ENCODE measurements at places on chromosomes 4 and X. TPM values are rescaled to one million over a fixed set of nuclear protein-coding genes. Genes with fewer than 3 reads are reported as not detected.

- DNase-seq: peak; percentile 7
Measured at GRCh38 chr4:86891762-86892635, at the start of gene C4orf36. Gene C4orf36 (minus strand): TSS chr4:86892422. CDS start chr4:86891520, 902 bp downstream.

DNA sequence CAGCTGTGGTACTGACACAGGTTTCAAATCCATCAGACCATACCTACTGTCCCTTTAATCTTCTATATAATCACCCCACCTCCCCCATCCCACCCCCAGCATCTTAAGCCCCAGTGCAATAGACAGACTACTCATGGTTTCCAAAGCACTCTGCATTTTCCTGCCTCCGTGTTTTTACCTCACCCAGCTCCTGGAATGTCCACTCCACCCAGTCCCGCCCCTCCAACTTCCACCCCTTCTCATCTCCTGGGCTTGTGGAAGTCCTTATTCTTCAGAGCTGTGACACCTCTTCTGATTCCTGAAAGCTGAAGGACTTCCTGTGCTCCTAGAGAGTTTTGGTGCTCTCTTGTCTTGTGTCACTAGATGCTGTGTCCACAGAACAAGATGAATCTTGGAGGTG, 94.3 kb downstream of the EFNB1 start:
- DNase-seq: no peak

GRCh38 chr4:122781486-122781885, 45.1 kb upstream of the FGF2 start:
- no peak for DNase-seq

- DNase-seq: no peak
Measured at GRCh38 chr4:32349026-32349425, 1628.9 kb downstream of the PCDH7 start.

DNA sequence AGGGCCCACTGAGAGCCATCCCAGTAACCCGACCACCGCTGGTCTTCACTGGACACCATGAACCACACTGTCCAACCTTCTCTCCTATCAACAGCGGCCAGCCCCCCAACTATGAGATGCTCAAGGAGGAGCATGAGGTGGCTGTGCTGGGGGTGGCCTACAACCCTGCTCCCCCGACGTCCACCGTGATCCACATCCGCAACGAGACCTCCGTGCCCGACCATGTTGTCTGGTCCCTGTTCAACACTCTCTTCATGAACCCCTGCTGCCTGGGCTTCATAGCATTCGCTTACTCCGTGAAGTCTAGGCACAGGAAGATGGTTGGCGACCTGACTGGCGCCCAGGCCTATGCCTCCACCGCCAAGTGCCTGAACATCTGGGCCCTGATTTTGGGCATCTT, 423.8 kb upstream of the EPHA5 start:
- no peak for DNase-seq

GRCh38 chr4:66294638-66295037, 624.3 kb upstream of the EPHA5 start:
- no peak for DNase-seq

DNA sequence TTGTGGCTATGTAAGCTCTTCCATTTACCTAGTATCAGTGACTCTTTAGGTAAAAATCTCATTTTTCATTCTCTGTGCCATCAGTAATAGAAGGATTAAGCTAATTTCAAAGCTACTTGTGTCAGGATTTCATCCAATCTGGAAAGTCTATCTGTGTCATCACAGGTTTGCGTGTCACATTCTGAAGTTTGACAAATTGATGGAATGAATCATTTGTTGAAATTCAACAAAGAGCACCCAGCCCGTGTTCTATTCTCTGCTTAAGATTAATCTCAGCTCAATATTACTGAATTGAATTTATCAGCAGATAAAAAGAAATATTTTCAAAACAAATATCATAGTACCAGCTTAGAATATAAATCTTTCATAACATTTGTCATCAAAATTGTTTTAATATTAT, 35.8 kb downstream of the LANCL3 start:
- no peak for DNase-seq

DNA sequence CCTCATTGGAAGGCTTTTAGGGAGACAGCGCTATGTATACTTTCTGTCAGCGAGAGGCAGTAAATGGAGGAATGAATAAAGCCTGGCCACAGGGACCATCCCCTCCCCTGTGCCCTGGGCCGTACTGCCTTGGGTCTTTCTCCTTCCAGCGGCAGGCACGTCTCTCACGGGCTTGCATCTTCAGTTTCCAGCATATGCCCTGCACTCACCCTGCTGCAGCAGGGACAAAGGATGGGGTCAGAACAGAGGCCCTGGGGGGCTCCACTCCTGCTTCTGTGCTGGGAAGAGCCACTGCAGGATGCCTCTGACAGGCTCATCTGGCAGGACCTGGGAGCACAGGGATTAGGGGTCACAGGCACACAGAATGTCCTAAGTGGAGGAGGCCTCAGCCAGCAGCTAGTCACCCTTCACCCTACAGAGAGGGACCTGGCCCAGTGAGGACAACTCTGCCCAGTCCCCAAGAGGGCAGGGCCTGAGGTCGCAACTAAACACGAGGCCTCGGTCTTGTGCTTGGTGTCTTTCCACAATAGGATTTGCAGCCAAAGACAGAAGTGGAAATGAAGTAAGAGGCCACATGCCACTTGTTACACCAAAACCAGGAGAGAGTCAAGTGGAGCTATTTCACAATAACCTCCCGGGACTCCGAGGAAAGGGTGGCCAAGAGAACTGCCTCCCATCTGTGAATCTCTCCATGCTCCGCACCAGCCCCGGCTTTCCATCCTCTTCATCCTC, 150.8 kb downstream of the AFAP1 start:
- no peak for DNase-seq

GRCh38 chrX:16979226-16979625, 32.8 kb downstream of the REPS2 start:
- no peak for DNase-seq

DNA sequence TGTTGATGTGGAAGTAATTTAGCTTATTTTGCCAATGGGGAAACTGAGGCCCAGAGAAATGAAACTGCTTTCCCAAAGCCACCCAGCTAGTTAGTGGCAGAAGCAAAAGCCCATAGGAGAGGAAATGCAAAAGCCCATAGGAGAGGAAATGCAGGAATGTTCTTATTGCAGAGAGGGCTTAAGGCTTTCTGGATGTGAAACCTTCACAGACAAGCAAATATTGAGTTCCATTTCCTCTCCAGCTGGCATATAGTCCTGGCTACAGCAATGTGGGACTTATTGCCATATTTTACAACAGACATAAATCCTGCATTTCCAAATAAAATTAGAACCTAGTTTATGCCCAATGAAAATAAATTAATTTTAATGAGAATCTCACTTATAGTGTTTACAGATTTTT, 69.7 kb downstream of the TMEM154 start:
- no peak for DNase-seq

- peak; percentile 9 for DNase-seq
Measured at GRCh38 chrX:107025545-107025944, 25.5 kb upstream of the MORC4 start.

GRCh38 chr4:75662626-75663025, 10.6 kb downstream of the G3BP2 start:
- no peak for DNase-seq

DNA sequence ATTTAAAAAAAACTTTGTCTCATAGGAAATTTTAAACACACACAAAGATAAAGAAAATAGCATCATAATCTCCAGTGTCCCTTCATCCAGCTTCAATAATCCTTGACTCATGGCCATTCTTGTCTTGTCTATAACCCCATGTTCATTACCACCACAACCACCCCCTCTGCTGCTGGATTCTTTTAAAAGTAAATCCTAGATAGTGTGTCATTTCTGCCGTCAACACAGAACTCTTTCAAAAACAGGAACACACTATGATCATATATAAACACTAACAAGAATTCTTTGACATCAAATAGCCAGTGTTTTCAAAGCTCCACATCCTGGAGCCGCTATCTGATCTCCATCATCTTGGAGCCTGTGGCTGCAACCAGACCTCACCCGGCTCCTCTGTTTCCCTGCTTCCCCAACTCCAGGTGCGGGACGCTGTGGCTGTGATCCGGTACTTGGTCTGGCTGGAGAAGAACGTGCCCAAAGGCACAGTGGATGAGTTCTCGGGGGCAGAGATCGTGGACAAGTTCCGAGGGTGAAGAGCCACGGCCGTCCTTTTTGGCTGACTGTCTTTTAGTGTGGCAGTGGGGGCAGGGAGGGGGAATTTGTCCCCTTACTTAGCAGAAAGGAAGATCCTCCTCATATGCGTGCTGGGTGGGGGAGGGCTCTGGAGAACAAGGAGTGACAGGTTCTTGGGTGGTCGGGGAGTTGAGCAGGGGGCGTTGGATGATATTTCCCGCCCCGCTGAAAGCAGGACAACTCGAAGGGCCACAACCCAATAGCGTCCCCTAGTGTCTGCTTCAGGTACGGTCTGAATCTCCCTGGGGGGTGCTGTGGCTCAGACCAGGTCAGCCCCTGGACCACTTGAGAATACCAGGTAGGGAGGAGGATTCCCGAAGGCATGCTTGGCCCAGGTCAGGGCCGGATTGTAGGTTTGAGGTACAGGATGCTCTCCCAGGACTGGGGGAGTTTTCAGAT, 15.6 kb downstream of the XPNPEP2 start:
- peak; percentile 38 for DNase-seq

DNA sequence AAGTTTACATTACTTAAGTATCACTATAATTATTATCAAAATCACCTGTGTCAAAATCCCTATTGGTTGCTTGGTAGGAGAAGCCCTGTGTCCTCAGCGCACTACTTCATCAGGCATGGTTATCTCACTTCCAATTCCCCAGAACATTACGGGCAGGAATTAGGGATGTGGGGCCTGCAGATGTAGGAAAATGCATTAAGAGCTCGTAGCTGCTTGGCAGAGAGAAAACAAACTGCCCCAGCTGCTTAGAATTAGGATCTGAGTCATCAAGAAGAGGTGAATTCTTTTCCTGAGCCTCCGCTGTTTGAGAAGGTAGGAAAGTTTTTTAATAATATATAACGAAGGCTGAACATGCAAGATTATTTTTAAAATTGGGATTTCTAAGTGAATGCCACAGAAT, 31.1 kb upstream of the CLNK start:
- DNase-seq: no peak

DNA sequence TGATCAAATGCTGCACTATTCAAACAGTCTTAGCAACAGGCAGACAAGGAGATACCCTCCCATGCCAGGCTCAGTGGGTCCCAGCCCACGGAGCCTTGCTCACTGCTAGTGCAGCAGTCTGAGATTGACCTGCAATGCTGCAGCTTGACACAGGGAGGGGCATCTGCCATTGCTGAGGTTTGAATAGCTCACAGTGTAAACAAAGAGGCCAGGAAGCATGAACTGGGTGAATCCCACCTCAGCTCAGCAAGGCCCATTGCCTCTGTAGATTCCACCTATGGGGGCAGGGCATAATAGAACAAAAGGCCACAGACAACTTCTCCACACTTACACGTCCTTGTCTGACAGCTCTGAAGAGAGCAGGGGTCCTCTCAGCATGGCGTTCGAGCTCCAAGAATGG, 26.6 kb upstream of the ZXDB start:
- DNase-seq: no peak

Gene COL4A6
- total RNA-seq: not detected

Gene FMR1NB
- total RNA-seq: not detected

Gene KIAA1210
- total RNA-seq: not detected

Gene RHOH
- 645 TPM for total RNA-seq

Gene ZMAT1
- total RNA-seq: 14.8 TPM

Gene ADRA2C
- not detected for total RNA-seq

Gene XKRX
- 1.2 TPM for total RNA-seq

Gene SYN1
- not detected for total RNA-seq

Gene P2RY4
- total RNA-seq: 0.39 TPM

All from CD4-positive, CD25-positive, alpha-beta regulatory T cell (primary cell).